NCI-H2227 treated with DMSO at 0.1 percent for 48 hours (cell line): ENCODE measurements at places on chromosomes 11 and 22.

DNA sequence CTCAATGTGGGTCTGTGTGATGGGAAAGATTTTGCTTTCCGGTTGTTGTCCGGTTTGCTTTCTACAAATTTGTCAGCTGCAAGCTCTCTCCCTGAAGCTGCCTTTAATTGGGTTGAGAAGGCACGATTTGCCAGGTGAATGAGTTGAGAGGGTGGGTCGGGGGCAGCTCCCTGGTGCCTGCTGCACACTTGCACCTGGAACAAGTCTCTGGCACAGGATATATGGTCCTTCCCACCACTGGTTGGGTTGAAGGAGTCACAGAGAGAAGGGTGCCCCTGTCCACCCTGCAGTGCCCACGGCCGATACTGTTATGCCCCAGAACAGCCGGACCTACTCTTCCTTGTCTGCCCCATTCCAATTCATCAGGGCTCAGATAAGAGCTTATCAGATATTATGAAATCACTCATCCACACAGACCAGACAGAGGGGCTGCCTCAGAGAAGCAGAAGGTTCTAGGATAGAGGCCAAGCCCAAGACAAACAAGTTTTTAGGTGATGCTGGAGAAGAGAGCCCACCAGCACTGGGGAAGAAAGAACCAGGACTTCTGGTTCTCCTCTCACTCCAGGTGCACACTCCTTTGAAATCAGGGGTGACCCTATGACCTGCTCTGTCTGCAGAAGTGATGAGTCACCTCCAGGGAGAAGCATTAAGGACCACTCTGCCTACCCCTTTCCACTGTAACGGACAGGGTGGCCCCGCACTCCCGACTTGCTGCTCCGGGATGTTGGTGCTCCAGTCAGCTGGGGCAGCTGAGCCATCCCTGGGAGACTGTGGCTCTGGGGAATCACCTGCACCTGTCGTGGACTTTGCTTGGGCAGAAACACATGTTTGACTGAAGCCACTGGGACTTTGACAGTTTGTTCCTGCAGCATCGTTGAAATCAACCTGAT is 45.3 kb downstream of the RTL6 start:
- no peak for DNase-seq

DNA sequence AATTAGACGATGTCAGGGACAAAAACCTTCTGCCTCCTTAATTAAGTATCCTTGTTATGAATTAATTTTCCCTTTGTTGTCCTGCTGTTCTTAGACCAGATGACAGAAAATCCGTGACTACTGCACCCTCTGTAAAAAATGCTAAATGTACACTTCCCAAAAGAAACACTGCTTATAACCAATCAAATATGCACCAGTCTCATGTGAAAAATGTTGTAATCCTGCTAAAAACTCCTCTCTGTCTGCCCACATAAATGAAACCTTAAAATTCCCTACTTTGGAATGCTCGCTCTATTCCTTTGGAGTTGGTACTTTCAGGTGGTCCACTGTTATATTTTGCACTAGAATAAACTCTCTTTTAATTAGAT is 366.8 kb upstream of the CCDC179 start:
- DNase-seq = no peak

GRCh38 chr11:128728767-128729587 is 35.1 kb downstream of the FLI1 start:
- DNase-seq = no peak

- DNase-seq = no peak
Observed at GRCh38 chr11:61829806-61830205, 1.7 kb downstream of the FADS2 start.

DNA sequence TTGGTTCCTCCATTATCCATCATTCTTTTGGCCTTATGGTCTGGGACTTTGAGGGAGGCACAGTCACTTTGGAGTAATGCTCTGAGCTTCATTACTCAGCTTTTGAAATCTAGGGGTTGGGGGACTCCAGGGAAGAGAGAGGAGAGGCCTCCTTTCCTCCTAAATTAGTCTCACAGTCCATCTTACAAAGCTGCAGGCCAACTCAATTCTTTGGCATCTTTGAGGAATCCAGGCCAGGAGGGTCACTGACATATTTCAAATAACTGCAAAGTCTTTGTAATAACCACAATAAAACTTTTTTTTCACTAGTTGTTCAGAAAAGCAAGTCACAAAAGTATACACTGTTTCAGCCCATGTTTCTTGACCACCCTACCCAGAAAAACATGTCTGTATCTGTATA is 73.3 kb upstream of the FAR1 start:
- DNase-seq = no peak

GRCh38 chr11:84260862-84261261 is 974.7 kb upstream of the CCDC90B start:
- DNase-seq = no peak
